ENCODE measurements at places on chromosomes 11 and 22.

- DNase-seq = no peak
Measured at GRCh38 chr22:43260331-43261231, 73.6 kb upstream of the TTLL12 start.

DNA sequence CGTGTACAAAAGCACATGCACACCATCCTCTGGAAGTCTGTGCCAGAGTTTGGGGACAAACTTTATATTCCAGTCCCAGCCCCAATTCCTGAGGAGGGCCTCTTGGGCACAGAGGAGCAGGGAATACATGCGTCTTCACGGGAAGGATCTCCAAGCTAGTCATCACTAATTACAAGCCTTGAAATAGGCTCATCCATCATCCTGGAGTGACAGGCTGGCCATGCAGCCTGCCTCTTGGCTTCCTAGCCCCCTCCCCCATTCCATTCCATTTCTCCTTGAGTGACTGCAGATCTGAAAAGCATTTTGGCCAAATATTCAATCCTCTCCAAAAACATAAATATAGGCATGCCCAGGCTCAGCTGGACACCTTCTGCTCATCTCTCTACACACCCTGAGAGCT lies 24.8 kb downstream of the SERPING1 start:
- DNase-seq = no peak

DNA sequence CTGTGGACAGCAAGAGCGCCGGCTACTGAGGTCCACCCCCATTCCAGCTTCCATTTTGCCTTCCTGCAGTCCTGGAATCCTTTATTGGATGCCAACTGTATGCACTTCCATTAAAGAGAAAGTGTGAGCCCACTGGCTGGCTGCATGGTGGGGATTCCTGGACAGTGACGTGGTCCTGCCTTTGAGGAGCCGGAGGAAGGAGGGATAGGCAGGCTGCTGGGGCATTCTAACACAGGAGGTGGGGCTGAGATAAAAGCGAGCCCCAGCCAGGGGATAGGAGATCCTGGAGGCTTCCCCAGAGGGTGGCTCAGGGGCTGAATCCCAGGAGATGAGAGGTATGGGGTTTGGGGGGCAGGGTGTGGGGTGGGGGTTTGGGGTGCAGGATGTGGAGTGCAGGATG lies 984.7 kb downstream of the BRD1 start:
- DNase-seq = no peak

- DNase-seq = no peak
Measured at GRCh38 chr11:83317757-83318690, 31.9 kb upstream of the CCDC90B start.

DNA sequence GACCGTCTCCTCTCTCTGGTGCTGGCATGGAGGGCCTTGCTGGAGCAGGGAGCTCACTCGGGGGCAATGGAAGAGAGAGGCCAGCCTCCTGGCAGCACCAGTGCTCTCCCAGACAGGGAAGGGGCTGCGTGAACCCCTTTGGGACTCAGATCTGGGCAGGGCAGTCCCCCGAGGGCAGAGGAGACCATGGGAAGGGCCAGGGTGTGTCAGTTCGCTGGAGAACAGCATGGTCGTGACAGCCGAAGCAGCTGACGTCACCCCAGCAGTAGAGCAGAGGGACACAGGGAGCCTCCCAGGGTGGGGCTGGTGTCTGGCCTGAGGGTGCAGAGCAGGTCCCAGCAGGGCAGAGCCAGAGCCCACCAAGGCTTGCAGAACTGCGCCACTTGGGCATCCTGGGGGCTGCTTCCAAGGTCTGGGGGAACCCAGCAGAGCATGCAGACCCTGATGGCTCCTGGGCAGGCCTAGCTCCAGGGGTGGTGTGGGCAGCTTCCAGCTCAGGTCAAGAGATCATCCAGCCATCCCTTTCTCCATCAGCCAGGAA lies 71.0 kb upstream of the KCNQ1OT1 start:
- no peak for DNase-seq

DNA sequence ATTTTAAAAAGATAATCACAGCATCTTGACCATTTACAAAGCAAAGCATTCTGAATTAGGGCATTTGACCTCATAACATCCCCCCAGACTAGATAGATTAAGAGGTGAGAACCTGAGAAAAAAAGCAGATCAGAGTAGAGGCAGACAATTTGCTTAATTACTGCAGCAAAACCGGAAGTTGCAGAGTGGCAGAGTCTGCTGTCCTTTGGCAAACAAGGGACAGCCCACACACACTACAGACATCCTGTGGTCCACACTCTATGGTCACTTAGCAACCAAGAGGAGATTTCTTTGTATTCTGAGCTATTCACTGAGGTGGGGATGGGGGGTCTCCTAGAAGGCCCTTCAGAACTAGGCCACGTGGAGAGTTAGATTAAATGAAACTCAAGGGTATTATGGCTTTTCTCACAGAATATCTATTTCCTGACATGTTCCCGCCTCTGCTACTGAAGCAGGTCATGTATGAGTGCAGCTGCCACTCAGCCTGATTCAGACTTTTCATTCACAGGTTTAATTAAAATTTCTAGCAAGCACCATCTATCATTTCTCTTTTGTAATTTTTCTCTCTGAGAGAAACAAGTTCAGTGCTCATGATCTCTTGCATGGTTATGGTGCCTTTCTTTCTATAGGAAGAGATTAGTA lies 48.5 kb downstream of the SVIP start:
- DNase-seq = no peak

DNA sequence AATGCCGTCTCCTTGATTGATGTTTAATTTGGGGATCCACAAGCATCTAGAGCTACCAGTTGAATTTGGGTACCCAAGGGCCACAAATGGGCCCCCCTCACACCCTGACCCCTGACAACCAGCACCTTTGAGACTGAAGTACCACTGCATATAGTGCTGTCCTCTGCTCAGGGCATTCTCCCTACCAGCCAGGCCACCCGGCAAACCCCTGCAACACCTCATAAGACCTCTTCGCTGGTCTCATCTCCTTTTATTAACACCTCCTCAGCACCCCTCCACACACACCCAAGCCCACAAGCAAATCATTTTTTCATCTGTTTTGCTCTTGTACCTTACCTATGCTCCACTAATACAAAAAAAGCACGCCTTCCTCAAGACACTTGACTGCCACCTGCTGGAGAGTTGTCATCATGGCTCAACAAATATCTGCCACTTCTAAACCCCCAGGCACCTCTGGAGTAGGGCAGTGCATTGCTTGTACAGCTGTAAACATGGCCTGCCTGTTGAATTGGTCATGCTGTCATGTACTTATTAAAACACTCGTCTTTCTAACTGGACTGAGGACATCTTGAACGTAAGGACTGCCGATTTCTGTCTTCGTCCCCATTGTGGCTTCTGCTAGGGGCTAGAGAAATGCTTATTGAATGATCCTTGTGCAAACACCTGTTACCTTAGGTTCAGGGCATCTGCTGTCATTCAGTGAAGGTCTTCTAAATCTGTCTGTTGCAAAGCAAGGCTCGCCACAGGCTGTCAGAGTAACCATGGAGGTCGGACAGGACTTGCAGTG lies 66.5 kb downstream of the BMAL1 start:
- DNase-seq = no peak

DNA sequence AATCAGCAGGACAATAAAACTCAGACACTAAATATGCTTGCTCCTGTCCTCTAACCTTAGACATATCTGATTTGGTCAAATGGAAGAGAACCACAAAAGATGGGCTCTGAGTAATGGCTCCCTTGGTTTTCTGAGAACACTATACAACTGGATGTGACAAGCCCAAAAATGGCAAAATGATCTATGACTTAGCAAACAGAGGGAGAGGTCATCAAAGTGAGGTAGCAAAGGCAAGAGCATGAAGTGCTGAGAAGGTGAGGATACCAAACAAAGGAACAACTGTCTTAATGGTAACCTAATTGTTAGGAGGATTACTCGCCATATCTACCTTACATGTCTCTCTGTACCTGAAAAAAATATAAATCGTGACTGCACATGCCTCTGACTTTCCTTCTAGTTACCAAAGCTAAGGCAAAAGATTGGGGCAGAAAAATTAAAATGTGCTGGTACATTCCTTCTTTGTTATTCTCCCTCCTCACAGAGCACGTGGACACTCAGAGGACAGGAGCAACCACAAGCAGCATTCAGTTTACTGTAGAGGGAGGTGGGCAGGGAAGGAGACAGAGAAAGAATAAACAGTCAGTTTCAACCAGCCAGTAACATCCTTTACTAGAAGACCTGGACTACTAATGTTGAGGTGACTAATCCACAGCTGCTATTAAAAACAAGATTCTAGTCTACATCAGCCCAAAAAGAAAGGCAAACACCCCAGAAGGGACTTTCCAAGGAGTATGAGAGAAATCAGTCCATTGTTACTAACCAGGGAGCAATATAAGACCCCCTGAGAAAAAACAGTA lies 88.8 kb downstream of the AMBRA1 start:
- no peak for DNase-seq

DNA sequence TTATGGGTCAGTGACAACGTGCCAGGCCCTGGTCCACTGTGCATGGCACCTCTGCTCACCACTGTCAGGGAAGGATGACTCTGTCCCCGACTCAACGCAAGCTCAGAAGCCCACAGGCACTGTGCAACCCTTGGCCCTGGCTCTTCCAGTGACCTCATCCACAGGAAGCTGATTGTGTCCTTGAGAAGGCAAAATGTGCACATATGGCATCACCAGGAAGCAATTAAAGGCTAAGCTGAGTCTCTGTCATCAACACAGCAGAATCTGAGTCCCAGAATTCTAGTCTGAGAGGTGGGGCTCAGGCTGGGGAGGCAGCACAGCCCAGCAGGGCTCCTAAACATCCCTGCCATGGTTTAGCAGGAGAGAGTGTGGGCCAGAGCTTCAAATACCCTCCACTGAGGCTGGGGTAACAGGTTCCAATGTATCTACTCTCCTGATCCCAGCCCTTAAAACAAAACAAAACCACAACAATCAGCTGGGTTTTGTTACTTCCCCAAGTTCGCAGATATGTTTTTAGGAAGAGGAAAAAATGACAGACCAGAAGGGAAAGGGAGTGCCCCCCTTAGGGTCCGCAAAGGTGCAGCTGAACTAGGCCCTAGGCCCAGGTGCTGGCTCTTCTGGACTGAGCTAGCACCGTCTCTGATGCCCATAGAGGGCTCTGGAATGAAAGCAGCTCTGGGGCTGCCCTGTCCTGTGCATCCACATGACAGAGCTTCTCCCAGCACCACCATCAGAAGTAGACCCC lies 33.5 kb upstream of the GNAZ start:
- peak; percentile 79 for DNase-seq

- DNase-seq = no peak
Measured at GRCh38 chr11:1055990-1056771, 18.5 kb upstream of the MUC2 start.

DNA sequence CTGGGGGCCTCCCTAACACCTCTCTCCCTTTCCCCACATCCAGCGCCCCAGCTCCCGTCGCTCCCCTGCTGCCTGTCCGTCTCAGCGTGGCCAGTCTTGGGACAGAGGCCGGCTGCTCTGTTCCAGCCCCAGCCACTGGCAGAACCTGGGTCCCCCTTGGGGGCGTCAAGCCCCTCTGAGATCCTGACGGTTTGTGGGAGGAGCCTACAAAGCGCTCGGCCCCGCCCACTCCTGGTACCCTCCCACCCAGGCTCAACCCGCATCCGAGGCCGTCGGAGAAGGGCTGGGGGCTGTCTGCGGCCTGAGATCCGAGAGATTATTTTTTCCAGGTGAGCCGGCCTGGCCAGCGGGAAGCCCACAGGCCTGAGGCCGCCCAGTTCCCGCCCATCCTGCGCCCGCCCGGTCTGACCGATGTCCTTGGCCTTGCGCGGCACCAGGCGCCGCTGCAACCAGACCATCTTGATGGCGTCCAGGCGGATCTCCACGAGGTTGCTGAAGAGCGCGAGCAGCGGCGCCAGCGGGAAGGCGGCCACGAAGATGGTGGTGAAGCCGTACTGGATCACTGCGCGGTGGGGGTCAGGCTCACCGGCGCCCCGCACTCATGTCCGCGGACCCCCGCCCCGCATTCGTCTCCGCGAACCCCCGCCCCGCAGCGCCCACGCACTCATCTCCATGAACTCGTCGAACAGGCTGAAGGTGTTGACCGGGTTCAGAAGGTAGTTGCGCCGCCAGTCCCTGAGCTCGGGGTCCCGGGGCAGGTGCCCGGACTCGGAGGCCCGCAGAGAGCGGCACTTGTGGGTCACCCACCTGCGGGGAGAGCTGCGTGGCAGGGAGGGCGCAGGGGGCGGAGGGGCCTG lies 5.5 kb upstream of the SIGIRR start:
- no peak for DNase-seq

DNA sequence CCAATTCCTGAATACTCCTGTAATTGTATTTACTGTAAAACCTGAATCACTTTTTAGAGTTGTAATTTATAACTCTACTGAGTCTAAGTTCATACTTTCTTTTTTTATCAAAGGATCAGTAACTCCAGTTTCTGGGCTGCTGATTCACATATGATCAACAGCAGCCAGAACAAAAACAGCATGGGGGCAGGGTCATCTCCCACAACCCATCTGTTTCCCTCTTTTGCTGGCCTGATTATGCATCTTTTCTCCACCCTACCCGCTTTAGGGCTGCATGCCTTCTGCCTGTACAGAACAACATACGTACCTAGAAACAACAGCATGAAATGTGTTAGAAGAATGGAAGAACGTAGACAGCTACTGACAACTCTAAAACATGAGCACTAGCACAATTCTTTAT lies 76.0 kb downstream of the MRTFA start:
- no peak for DNase-seq

GRCh38 chr11:130031945-130032344 lies 29.3 kb upstream of the PRDM10 start:
- DNase-seq = no peak

DNA sequence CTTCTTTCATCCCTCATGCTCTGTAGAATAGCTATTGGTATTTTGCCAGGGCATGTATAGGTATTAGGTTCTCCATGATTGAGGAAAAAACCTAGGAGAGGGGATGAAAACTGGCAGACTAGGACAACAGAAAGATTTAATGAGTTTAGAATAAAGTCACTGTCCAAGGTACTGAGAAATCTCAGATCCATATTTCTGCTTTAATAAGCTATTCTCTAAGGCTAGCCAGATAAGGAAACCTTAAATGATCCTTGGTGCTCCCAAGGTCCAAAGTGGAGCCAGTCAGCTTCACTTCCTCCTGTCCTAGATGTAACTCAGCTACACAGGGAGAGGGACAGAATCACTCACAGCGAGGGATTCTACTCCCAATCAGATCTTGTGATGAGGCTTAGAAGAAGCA lies 13.7 kb upstream of the CSNK2A3 start:
- no peak for DNase-seq

DNA sequence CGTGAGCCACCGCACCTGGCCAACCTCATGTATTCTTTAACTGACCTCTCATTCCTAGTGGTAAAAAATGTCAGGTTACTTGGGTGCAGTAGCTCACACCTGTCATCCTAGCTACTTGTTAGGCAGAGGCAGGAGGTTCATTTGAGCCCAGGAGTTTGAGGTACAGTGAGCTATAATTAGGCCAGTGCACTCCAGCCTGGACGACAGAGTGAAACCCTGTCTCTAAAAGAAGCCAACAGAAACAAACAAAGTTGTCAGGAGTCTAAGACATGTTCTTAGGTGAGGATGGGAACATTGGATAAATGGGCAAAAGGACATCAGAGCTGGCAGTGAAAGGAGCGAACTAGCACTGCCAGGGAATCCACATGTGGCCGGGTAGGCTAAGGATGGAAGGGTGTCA lies 18.1 kb downstream of the MADD start:
- DNase-seq = no peak
